ENCODE measurements at places on chromosomes 7 and 10.

DNA sequence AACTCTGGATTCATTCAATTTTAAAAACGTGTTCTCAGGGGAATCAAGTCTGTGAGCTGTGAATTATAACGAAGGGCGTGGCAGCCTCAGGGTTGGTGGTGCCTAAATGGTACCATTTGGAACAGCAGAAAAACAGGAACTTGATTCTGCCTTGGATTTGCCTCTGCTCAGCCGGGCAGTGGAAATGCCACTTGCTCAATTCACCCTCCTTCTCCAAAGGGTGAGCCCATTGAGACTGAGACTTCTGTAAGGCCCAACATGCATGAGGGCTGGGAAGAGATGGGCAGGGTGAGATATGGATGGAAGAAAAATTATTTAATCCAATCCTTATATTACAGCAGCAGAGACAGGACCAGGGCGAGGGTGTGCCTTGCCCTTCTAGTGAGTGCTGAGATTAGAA lies 107.1 kb upstream of the HABP2 start:
- DNase-seq, result no peak

DNA sequence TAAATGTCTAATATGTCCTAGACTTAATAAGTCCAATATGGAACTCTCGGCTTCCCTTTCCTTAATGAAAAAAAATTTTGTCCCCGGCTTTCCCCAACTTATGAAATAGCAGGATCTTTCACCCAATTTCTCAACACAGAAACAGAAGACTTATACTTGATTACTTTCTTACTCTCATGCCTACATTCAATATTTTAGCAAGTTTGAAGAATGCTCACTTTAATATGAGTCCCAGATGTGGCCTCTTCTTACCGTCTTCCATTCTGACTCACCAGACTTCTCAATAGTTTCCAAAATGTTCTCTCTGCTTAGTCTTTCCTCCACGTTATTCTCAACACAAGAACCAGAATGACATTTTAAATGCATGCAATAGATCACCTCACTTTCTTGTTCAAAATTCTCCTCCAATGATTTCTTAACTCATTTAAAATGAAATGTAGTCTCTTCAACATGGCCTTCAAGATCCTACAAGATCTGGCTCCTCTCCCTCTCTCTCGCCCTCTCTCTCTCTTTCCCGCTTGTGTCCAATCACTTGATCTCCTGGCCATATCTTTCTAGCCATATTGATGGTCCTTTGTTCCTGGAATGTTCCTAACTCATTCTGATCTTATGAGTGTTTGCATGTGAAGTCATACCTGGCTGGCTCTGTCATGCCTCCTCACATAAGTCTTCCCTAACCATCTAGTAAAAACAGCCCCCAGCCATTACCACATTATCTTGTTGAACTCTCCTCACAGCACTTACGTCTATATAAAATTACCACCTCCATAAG lies 119.7 kb upstream of the FAM3C start:
- DNase-seq, result no peak

GRCh38 chr10:24213881-24214280 lies 4.9 kb downstream of the KIAA1217 start:
- DNase-seq, result no peak

GRCh38 chr7:46932676-46933424 lies 649.1 kb downstream of the TNS3 start:
- no peak for DNase-seq

- peak; percentile 29 for DNase-seq
Measured at GRCh38 chr7:67105377-67105776, 108.7 kb downstream of the TYW1 start.

- peak; percentile 68 for DNase-seq
Measured at GRCh38 chr7:140810830-140811556, 113.7 kb downstream of the BRAF start.

GRCh38 chr7:85897967-85898366 lies 711.1 kb upstream of the SEMA3D start:
- no peak for DNase-seq

DNA sequence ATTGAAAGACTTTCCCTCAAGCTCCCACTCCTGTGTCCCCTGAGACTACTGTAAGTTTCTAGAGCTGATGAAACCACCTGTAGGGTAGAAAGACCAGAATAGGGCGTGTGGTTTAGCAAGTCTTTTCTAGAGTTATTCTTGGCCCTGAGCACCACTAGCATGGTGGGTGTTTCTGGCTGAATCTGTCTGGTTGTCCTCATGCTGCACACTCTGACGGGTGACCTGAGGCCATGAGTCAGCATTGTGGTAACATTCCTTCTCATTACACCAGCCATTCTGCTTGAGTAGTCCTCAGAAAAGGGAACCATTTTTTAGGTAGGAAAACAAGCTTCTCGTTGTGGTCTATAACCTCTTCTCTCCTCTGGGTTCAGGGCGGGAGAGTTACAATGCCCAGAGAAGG lies 250.3 kb downstream of the SNX13 start:
- DNase-seq, result no peak

- DNase-seq, result no peak
Measured at GRCh38 chr10:97390091-97390490, 11.0 kb downstream of the RRP12 start.

GRCh38 chr10:3000048-3000447 lies 67.3 kb upstream of the PFKP start:
- DNase-seq, result no peak

GRCh38 chr10:3552281-3552680 lies 232.7 kb downstream of the KLF6 start:
- no peak for DNase-seq

DNA sequence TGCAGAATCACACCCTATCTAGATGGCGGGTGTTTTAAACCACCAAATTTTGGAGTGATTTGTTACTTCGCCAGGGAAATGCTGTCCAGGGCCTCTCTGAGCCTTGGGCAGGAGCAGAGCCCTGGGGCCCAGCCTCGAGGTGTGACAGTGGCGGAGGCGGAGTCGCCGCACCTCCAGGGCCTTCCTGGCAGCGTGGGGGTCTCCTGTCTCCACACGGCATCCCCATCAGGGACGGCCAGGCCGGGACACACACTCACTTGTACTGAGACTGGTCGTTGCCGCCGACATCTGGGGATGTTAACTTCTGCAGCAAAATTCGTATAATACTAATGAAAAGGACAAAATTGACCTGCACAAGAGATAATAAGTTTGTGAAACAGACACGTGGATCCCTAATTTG lies 110.7 kb downstream of the VIPR2 start:
- no peak for DNase-seq

Measured in activated CD4-positive, alpha-beta T cell treated with anti-CD3 and anti-CD28 coated beads for 36 hours (primary cell).